HCT116 (cell line): ENCODE measurements at places on chromosomes 5 and 9. TPM values are rescaled to one million over a fixed set of nuclear protein-coding genes. Genes with fewer than 3 reads are reported as not detected.

PCDHB16 gene
- total RNA-seq = not detected

GADD45G gene
- total RNA-seq = not detected

SETX gene
- 38.5 TPM for total RNA-seq

PCA3 gene
- not detected for total RNA-seq

- H3K27me3 ChIP-seq = no peaks in the 10 kb centered on the region
- no peaks in the 10 kb centered on the region for H3K36me3 ChIP-seq
- DNase-seq = no peak
- no peak overlapping the region for H3K4me3 ChIP-seq
Measured at GRCh38 chr9:126456441-126457174, 130.0 kb downstream of the MVB12B start.

DNA sequence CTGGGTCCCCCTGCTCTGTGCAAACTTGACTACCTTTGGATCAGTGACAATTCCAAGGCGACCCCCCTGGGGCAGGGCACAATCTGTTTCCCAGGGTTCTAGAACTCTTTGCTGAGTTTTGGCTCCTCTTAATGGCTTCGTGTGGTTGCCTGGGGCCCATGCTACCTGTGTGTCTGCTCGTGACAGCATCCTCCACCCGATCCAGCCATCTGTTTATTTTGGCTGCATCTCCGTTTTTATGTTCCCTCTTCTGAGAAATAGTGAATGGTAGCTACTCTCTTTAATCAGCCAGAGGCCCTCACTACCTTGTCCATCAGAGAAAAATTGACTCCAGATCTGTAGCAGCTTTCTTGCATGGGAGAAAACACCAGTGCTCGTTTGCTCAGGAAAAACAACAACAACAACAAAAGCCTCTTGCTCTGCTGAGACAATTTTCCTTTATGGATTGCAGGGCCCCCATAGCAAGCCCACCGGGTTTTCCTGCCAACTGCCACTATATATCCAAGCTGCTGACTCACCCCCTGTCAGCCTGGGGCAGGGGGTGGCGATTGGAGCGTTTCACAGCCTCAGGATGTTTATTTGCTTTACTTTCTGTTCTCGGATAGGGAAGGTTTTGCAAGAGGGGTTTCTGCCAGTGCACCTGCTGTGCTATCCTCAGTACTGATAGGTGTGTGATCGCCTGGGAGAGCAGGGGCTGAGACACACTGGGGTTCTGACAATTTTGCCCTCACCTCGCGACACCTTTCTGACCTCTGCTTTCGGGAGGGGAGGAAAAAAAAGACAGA is 607.8 kb downstream of the BNC2 start:
- no peaks in the 10 kb centered on the region for H3K4me1 ChIP-seq
- peaks cover 5% of the 10 kb centered on the region; the same call in 1 of the 2 replicates for H3K27me3 ChIP-seq
- no peaks in the 10 kb centered on the region for H3K36me3 ChIP-seq
- no peak overlapping the region for H3K27ac ChIP-seq
- no peak overlapping the region for H3K4me3 ChIP-seq
- no peak for DNase-seq

DNA sequence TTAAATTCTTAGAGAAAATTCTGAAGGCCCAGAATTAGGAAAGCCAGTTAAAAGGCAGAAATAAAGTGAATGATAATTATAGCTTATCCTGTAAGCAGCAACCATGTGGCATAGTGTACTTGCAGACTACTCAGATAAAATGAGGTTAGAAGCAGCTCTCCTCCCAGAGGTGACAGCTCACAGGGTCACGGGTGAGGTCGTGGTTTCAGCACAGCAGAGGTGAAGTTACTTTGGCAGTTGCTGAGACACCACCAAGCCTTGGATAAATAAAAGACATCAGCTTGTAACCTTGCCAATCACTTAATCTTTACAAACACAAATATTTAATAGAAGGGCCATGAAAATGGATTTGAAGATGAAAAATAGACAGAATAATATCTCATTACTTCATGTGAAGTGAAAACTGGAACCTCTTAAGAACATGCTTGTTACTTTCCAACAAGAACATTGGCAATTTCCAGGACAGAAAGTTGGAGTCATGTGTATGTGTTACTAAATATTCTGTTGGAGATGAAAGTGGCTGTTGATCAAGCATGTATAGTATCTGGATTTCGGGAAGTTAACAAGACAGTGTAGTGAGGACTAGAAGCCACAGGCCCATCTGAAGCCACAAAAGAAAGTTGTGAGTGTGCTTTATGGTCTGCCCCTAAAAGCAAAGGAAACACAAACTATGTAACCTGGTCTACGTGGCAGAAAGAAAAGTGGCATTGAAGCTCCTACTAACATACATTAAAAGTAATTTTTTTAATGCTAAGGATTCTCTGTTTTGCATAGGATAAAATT is 134.4 kb downstream of the ERCC6L2 start:
- H3K4me3 ChIP-seq = no peak overlapping the region
- H3K4me1 ChIP-seq = no peaks in the 10 kb centered on the region
- DNase-seq = no peak
- no peak overlapping the region for H3K27ac ChIP-seq
- H3K36me3 ChIP-seq = no peaks in the 10 kb centered on the region

DNA sequence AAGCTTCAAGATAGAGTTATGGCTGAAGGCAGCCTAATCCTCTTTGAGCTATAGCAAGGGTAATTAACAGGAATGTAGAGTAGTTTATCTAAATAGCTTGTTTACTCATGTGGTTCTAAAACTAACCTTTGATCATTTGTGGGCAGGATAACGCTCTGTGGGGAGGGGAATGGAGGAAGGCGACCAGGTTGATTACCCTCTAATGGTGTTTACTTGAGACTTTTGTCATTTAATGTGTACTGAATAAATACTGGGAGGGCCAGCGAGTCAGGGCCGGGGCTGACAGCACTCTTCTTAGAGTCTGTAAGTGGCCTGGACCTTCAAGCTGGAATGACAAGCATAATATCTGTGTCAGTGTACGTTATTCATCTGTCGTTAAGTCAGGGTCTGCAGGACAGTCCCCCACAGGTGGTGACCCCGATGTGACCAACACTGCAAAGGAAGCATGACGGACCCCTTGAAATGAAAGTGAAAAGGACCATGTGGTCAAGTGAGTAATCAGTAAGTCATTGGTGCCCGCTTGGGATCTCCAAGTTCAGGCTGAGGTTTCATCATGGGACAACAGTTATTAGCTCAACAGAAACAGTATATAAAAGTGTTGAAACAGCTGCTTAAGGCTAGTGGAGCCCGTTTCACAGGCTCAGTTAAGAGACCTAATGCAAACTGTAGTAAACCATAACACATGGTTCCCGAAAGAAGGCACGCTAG is 162.6 kb downstream of the CPLANE1 start:
- H3K27ac ChIP-seq = no peak overlapping the region
- DNase-seq = no peak
- H3K36me3 ChIP-seq = no peaks in the 10 kb centered on the region

DNA sequence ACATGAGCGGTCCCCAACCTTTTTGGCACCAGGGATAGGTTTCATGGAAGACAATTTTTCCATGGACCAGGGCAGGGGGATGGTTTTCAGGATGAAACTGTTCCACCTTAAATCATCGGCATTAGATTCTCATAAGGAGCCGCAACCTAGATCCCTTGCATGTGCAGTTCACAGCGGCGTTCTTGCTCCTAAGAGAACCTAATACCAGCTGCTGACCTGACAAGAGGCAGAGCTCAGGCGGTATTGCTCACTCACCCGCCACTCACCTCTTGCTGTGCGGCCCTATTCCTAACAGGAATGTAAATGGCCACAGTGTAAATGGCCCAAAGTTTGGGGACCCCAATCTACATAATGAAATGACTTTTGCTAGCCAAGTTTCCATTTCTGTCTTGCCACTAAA is 3.1 kb upstream of the PLIN2 start:
- no peak overlapping the region for H3K4me3 ChIP-seq
- peaks cover 20% of the 10 kb centered on the region for H3K4me1 ChIP-seq
- no peaks in the 10 kb centered on the region for H3K27me3 ChIP-seq

- no peaks in the 10 kb centered on the region for H3K27me3 ChIP-seq
- no peak for DNase-seq
- H3K27ac ChIP-seq = no peak overlapping the region
- H3K36me3 ChIP-seq = no peaks in the 10 kb centered on the region
Measured at GRCh38 chr5:18102733-18103132, 468.5 kb downstream of the TAF11L14 start.

- H3K27me3 ChIP-seq = no peaks in the 10 kb centered on the region
- DNase-seq = no peak
- H3K36me3 ChIP-seq = no peaks in the 10 kb centered on the region
- H3K27ac ChIP-seq = no peak overlapping the region
- H3K4me3 ChIP-seq = no peak overlapping the region
Measured at GRCh38 chr9:127083138-127083980, 39.1 kb downstream of the ANGPTL2 start.

GRCh38 chr9:95297316-95297715 is 20.2 kb downstream of the FANCC start:
- H3K27me3 ChIP-seq = no peaks in the 10 kb centered on the region
- no peak overlapping the region for H3K27ac ChIP-seq
- no peak for DNase-seq
- H3K36me3 ChIP-seq = no peaks in the 10 kb centered on the region

DNA sequence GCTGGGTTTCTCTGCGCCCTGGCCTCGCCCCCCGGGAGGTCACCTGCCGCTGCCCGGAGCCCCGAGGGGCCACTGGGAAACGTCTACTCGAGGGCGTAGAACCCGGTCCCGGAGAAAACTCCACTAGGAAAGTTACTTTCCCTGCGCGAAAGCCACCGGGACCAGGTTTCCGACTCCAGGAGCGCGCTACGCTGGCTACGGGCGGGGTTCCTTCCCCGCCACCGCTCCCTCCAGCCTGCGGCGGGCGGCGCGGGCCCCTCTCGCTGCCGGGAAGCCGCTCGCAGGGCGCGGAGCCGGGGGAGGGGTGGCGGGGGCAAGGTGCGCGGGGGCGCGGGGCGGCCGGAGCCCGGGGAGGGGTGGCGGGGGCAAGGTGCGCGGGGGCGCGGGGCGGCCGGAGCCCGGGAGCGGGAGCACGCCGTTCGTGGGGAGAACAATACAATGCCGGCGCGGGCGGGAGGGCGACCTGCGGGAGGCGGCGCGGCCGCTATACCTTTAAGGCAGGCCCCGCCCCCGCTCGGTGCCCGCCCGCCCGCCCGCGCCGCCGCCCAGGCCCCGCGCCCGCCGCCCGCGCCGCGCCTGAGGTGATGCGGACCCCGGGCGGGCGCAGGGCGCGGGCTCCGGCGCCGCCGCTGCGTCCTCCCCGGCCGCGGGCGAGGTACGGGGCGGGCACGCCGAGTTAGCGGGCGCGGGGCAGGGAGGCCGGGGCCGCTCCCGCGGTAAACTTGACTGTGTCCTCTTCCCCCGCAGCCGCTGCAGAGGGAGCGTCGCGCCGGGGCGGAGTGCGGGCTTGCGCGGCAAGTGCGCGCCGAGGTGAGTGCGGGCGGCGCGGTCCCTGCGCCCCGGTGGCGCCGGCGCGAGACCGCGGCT is 278.1 kb downstream of the AOPEP start:
- peak overlapping the region; percentile 70 for H3K4me3 ChIP-seq
- no peaks in the 10 kb centered on the region for H3K27me3 ChIP-seq
- peaks cover 22% of the 10 kb centered on the region for H3K4me1 ChIP-seq
- DNase-seq = no peak
- H3K36me3 ChIP-seq = no peaks in the 10 kb centered on the region
- peak overlapping the region; percentile 75 for H3K27ac ChIP-seq

- H3K27ac ChIP-seq = no peak overlapping the region
- H3K4me1 ChIP-seq = no peaks in the 10 kb centered on the region
- no peaks in the 10 kb centered on the region for H3K36me3 ChIP-seq
- H3K4me3 ChIP-seq = no peak overlapping the region
- DNase-seq = no peak
Measured at GRCh38 chr9:129451089-129451656, 169.7 kb downstream of the C9orf50 start.

DNA sequence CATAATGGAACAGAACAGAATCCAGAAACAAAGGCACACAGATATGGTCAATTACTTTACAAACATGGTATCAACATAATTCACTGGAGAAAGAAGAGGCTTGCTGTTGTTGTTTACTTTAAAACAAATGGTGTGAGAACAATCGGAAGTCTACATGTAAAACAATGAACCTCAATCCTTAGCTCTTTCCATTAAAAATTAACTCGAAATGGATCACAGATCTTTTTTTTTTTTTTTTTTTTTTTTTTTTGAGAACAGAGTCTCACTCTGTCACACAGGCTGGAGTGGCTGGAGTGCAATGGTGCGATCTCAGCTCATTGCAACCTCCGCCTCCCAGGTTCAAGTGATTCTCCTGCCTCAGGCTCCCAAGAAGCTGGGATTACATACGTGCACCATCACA is 9.8 kb downstream of the SEMA4D start:
- no peak overlapping the region for H3K27ac ChIP-seq
- DNase-seq = no peak
- H3K27me3 ChIP-seq = no peaks in the 10 kb centered on the region
- no peak overlapping the region for H3K4me3 ChIP-seq
- H3K4me1 ChIP-seq = no peaks in the 10 kb centered on the region

- no peaks in the 10 kb centered on the region for H3K4me1 ChIP-seq
- H3K4me3 ChIP-seq = no peak overlapping the region
- DNase-seq = no peak
- no peaks in the 10 kb centered on the region for H3K27me3 ChIP-seq
Measured at GRCh38 chr9:19148187-19148586, 20.9 kb upstream of the PLIN2 start.

- H3K27ac ChIP-seq = no peak overlapping the region
- H3K27me3 ChIP-seq = no peaks in the 10 kb centered on the region
- H3K36me3 ChIP-seq = peaks cover 68% of the 10 kb centered on the region
- no peak for DNase-seq
- no peak overlapping the region for H3K4me3 ChIP-seq
Measured at GRCh38 chr9:37433867-37434371, 11.4 kb downstream of the GRHPR start.

DNA sequence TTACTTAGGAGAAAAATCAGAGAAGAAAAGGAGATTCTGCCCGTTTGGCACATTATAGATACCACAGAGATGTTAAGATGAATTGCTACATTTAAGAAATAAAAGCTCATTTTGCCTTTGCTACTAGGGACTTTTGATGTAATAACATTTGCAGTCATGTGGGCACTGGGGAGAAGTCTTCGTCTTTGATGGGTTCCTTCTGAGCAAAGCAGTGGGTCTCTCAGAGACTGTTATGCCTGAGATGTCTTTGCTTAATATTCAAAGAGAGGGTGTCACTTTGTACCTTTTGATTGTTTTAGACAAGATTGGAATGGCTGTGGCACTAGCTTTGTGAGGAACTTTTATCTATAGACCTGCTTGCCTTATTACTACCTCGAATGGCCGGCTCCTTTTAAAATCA is 25.0 kb downstream of the SLC25A25 start:
- no peak for DNase-seq
- no peaks in the 10 kb centered on the region for H3K27me3 ChIP-seq
- H3K4me3 ChIP-seq = no peak overlapping the region
- no peaks in the 10 kb centered on the region for H3K36me3 ChIP-seq
- H3K27ac ChIP-seq = peak overlapping the region; percentile 32; the same call in 1 of the 2 replicates
